Cardiac septum (tissue), 1 donor: ENCODE measurements at places on chromosomes 12 and 14. TPM values are rescaled to one million over a fixed set of nuclear protein-coding genes. Genes with fewer than 3 reads are reported as not detected.

- no peak for DNase-seq
Measured at GRCh38 chr12:122517877-122518276, 8.9 kb downstream of the RSRC2 start.

DNA sequence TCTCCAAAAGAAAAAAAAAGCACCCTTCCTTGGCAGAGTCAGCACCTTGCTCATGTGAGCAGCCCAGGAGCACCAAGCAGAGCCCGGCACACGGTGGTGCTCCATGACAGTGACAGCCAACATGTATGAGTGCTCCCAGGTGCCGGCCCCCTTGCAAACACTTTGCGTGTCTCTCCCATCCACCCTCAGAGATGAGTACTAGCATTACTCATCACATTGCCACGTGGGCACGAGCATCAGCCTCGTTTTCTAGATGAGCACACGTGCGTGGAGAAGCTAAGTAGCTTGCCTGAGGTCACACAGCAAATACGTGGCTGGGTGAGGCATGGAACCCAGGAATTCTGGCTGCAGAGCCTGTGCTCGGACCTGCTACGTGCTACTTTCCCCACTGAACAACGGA lies 177.9 kb upstream of the PRMT8 start:
- no peak for DNase-seq

The NPFF gene
- not detected for total RNA-seq

- no peak for DNase-seq
Measured at GRCh38 chr14:43215524-43215923, 1291.6 kb downstream of the FSCB start.
